Vagina (tissue), 2 donors: ENCODE measurements at places on chromosomes 16 and 17.

GRCh38 chr17:76207275-76208059 is 32.8 kb downstream of the RNF157 start:
- no peak for DNase-seq

- no peak for DNase-seq
Measured at GRCh38 chr17:75773121-75773807, 8.3 kb upstream of the GALK1 start.

GRCh38 chr17:42438600-42439567 is 15.8 kb upstream of the CAVIN1 start:
- DNase-seq = no peak

DNA sequence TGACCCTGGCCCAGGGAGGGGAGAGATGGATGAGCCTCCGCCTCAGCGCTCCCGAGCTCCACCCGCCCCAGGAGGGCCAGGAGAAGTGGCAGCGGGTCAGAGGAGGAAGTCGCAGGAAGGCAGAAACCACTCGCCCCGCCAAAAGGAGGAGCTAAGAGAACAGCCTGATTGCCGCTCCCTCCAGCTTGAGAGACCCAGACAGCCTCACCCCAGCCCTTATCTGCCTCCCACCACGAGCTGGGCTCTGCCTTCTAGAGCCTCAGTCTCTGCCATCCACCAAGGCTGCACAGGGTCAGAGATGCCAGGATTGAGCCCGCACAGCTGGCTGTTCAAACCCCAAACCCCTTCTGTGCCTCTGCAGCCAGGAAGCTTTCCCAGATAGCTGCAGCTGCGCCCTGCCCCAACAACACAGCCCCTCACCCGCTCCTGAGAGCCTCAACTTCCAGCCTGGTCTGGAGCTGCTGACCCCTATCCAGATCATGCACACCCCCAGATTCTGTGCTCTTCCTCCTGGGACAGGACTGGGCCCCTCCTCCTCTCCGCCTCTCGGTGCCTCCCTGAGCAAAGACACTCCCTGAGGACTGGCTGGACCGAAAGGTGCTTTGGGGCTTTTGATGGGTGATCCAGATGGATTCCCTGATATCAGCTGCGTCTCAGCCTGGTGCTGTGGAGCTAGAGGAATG is 1.0 kb upstream of the ATP2A3 start:
- DNase-seq = no peak

DNA sequence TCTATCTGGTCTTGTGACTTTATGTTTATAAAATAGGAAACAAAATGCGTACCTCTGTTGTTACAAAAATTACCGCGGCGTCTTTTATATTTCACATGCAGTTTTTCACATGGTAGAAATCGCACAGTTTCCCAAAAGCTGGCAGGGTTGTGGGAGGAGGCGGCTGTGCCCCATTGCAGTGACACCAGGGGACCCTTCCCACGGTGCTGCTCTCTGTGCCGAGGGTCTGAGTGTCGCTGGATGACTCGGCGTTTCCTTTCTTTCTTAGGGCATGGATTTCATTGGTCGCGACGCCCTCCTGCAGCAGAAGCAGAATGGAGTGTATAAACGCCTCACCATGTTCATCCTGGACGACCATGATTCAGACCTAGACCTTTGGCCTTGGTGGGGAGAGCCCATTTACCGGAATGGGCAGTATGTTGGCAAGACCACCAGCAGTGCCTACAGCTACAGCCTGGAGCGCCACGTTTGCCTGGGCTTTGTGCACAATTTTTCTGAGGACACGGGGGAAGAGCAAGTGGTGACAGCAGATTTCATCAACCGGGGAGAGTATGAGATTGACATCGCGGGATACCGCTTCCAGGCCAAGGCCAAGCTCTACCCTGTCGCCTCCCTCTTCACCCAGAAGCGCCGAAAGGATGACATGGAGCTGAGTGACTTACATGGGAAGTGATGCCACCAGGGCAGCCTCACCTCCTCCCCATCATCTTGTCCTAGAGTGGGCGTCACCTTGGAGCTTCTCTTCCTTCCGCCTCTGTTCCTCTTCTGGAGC is 17.2 kb upstream of the CLEC18C start:
- DNase-seq = no peak
